GM23248 (cell line): ENCODE measurements at places on chromosomes 6 and 20. TPM values are rescaled to one million over a fixed set of nuclear protein-coding genes. Genes with fewer than 3 reads are reported as not detected.
A peak's percentile ranks its signal among the peaks of the same experiment; 100 is the strongest.

SIRPG gene
- not detected in 2 replicates for total RNA-seq

FOXC1 gene
- 11.1 and 13.2 TPM in 2 replicates for total RNA-seq

- no peak for DNase-seq
- H3K27ac ChIP-seq: no peak overlapping the region
- no peaks in the 10 kb centered on the region for H3K36me3 ChIP-seq
- no peak overlapping the region for H3K4me3 ChIP-seq
- no peaks in the 10 kb centered on the region for H3K27me3 ChIP-seq
These were observed 299.3 kb upstream of the ECI2 start for GRCh38 chr6:4434655-4435054.

GRCh38 chr6:34572021-34572420 is 15.9 kb upstream of the SPDEF start:
- no peaks in the 10 kb centered on the region for H3K27me3 ChIP-seq
- no peak for DNase-seq
- H3K27ac ChIP-seq: no peak overlapping the region
- no peaks in the 10 kb centered on the region for H3K36me3 ChIP-seq

DNA sequence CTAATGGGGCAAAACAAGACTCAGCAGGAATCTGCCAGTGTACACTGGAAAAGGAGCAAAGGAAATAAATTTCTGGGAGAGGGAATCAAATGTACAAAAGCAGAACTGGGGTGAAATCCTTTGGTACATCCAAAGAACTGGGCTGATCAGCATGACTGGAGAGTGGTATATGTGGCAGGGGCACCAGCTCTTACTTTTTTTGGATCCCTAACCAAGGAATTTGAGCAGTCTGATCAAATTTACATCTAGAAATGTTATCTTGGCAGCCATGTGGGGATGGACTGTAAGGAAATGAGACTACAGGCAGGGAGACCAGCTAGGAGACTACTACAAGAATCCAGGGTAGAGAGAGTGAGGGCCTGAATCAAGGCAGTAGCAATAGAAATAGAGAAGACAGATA is 1.2 kb upstream of the ZSCAN31 start:
- no peak overlapping the region for H3K27ac ChIP-seq
- no peaks in the 10 kb centered on the region for H3K36me3 ChIP-seq
- H3K27me3 ChIP-seq: no peaks in the 10 kb centered on the region
- no peak for DNase-seq

DNA sequence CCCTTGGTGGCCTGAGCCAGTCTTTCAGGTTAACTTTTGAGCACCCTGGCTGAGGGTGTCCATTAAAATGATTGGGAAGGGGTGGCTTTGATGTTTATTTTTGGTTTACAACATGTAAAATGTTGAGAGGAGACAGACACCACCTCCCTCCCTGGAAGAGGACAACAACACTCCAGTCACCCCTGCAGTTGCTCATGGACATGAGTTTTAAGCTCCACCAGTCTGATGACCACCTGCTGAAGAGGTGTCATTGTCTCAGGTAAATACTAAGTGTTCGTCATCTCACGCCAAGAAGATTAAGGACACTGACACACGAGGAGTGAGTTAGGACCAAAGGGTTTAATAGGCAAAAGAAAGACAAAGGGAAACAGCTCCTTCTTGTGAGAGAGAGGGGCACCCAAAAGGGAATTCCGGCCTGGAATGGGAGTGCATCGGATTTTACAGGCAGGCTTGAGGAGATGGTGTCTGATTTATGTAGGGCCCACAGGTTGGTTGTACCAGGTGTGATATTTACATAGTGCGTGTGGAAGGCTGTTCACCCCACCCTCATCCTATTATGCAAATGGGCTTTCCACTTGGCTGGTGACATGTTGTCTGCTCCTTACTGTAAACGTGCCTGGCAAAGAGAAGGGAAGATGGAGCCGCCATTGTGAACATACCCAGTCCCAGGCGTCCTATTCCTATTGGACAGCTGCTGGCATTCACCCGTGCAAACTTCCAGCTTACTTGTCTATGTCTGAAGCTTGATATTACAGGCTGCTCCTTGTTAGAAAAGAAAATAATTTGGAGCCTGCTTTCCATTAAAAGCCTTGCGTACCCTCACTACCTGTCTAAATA is 6.6 kb downstream of the HLA-B start:
- no peak for DNase-seq
- no peak overlapping the region for H3K4me3 ChIP-seq
- no peaks in the 10 kb centered on the region for H3K36me3 ChIP-seq
- peaks cover 3% of the 10 kb centered on the region; the same call in 1 of the 2 replicates for H3K27me3 ChIP-seq

DNA sequence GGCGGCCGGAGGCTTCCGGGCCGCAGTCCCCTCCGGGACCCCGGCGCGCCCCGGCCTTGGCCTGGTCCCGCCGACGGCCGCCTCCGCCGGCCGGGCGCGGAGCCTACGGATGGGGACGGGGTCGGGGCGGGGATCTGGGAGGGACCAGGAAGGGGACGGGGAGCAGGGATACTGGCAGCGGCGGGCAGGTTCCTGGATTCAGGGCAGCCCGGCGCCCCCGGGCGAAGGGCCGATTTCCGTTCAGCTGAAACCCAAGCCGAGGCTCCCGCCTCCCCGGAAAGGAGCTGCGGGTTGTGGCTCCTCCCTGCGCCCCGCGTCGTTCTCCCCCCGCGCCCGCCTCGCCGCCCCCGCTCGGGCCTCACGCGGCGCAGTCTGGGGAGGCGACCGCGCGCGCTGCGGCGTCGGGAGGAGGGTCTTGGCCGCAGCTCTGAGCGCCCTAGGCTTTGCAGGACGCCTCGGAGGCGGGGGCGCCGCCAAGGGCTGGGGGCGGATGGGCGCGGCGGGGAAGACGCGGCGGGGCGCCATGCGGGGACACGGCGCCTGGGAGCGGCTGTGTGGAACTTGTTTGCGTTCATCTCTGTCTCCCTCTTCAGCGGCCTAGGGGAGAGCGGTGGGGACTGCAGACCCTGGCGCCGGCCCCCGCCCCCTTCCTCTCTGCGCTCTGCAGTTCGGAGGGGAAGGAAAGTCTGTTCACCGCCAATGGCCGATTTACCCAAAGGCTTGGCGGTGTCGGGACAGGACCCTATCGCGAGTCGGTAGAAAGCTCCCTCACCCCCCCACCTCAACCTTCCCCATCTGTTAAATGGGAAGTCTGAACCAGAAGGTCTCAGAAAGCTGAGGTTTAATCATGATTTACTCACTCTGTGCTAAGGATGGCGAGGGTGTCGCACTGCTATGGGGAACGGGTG is 22.7 kb upstream of the TMEM181 start:
- H3K27me3 ChIP-seq: peaks cover 18% of the 10 kb centered on the region
- no peaks in the 10 kb centered on the region for H3K4me1 ChIP-seq
- no peak overlapping the region for H3K27ac ChIP-seq
- no peaks in the 10 kb centered on the region for H3K36me3 ChIP-seq

GRCh38 chr6:39411465-39411864 is 89.0 kb upstream of the KCNK16 start:
- DNase-seq: peak; percentile 81
- H3K36me3 ChIP-seq: no peaks in the 10 kb centered on the region
- no peaks in the 10 kb centered on the region for H3K27me3 ChIP-seq
- H3K4me1 ChIP-seq: peaks cover 17% of the 10 kb centered on the region
- H3K27ac ChIP-seq: peak overlapping the region; percentile 59
- H3K4me3 ChIP-seq: no peak overlapping the region

DNA sequence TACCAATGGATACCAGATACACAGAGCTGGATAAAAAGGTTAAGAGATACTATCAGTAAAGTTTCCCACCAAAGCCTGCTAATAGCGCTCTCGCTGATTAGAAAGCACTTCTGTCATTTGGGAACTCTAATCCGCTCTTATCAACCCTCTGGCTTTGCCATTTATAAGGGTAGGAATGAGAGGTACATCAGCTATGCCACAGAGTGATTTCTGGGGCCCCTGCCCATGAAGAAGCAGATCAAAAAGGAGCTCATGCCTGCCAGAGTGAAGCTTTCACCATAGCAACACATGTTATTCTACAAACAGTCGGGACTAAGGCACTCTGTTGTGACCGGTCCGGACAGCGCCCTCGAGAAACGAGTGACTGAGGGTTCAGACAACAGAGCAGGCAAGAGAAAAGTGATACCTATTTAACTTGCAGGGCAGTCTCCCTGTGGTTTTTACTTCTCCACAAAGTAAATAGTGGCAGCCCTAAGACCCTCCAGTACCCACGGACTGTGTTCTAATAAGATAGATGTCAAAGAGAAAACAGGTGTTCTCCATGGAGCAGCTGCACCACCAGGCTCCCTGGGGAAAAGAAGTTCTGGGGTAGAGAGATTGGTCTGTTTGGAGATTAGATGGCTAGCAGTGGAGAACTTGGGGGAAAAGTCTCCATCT is 5.6 kb downstream of the TRAM2 start:
- peaks cover 12% of the 10 kb centered on the region; the same call in 1 of the 2 replicates for H3K36me3 ChIP-seq
- H3K27ac ChIP-seq: peak overlapping the region; percentile 93
- H3K27me3 ChIP-seq: no peaks in the 10 kb centered on the region
- H3K4me1 ChIP-seq: peaks cover 78% of the 10 kb centered on the region
- peak; percentile 79 for DNase-seq

- H3K27me3 ChIP-seq: no peaks in the 10 kb centered on the region
- peak overlapping the region; percentile 95 for H3K4me3 ChIP-seq
- peak; percentile 68 for DNase-seq
- peak overlapping the region; percentile 95 for H3K27ac ChIP-seq
- H3K4me1 ChIP-seq: peaks cover 12% of the 10 kb centered on the region; the same call in 1 of the 2 replicates
- peaks cover 10% of the 10 kb centered on the region; the same call in 1 of the 2 replicates for H3K36me3 ChIP-seq
These were observed 367 bp upstream of the PCIF1 start for GRCh38 chr20:45934046-45934585.
